ENCODE measurements at places on chromosomes 6 and 20.

DNA sequence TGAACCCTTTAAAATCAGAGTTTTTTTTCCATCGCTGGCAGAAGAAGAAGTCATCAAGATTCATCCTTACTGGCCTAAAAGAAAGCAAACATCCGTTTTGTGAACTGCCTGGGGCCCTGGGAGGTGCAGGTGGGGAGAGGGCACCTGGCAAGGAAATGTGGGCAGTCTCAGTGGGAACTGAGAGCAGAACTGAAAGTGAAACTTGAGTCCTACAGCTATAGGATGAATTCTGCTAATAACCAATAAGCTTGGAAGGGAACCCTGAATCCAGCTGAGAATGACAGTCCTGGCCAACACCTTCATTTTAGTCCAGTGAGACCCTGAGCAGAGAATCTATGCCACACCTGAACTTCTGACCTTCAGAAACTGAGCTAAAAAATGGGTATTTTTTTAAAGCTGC is 130.1 kb upstream of the ASCC3 start:
- DNase-seq: no peak

DNA sequence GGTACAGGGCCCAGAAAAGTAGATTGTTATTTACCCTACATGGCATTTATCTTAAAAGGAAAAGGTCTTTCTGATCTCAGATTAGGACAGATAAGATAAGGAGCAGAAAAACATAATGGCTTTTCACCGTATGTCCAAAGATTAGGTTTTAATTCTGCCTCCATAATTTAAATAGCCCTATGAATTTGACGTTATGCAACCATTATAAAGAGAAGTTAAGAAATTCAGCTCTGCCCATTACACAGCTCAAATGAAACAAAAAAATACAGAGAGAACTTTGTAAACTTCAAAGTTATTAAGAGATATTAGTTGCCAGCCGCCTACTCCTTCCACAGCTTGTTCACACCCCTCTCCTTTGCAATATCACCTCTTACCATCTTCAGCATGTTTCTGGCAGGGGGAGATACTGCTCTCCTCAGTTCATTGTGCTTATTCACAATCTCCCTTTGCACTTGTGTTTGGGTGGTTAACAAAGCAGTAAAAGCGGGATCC is 8.1 kb downstream of the CRISP3 start:
- no peak for DNase-seq

- DNase-seq: no peak
Measured at GRCh38 chr20:57332105-57333089, 2.8 kb downstream of the SPO11 start.

GRCh38 chr6:116459927-116460326 is 1.2 kb upstream of the CALHM6 start:
- DNase-seq: no peak

GRCh38 chr6:52995913-52996645 is 995 bp upstream of the GSTA4 start:
- DNase-seq: peak; percentile 56

GRCh38 chr20:60056407-60057122 is 98.3 kb downstream of the CDH26 start:
- no peak for DNase-seq

- DNase-seq: no peak
Measured at GRCh38 chr20:37350649-37351574, 5.0 kb downstream of the SRC start.

- DNase-seq: no peak
Measured at GRCh38 chr6:18530201-18530600, 143.1 kb downstream of the RNF144B start.

DNA sequence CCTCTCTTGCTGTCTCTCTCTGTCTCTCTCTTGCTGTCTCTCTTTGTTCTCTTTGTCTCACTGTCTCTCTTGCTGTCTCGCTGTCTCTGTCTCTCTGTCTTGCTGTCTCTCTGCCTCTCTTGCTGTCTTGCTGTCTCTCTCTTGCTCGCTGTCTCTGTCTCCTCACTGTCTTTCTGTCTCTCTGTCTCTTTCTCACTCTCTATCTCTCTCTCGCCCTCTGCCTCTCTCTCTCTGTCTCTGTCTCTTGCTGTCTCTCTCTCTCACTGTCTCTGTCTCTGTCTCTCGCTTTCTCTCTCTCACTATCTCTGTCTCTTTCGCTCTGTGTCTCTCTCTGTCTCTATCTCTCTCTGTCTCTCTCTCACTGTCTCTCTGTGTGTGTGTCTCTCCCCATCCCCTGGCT is 92.9 kb upstream of the MC3R start:
- no peak for DNase-seq

DNA sequence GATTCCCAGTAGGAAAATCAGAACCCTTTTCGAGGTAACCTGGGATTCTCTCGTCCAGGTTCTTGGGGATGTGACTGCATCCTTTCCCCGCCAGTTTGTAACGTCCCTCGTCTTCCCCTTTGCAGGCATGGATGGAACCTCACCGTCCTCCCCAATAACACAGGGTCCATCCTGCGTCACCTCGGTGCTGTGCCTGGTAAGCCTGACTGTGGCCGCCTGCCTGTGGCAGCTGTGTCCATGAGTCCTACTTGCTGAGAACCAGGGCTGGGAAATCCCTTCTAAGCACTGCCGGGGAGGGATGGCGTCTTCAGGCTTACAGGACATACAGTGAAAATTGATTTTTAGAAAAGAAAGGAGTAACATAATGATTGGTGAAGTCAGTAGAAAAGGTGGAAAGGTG is 155.6 kb downstream of the DTNBP1 start:
- no peak for DNase-seq

GRCh38 chr6:1893470-1894130 is 283.9 kb downstream of the FOXC1 start:
- DNase-seq: no peak
